Hematopoietic multipotent progenitor cell treated with erythropoietin and hydrocortisone succinate and interleukin-3 and kit ligand, for 4 days (in vitro differentiated cells): ENCODE measurements at places on chromosomes 13 and 19.

- DNase-seq, result no peak
Measured at GRCh38 chr13:38707460-38707859, 20.6 kb downstream of the FREM2 start.

DNA sequence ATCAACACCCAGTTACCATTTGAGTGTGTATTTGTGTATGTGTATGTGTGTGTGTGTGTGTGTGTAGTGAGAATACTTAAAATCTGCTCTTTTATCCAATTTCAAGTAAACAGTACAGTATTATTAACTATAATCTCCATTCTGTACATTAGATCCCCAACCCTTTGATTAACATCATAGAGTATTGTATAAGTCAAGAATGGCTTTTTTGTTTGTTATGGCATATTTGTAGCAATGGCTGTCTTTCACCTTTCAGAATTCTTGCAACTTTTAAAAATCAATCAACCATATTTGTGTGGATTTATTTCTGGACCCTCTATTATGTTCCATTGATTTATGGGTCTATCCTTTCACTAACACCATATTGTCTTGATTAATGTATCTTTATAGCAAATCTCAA lies 779.3 kb upstream of the MIR17HG start:
- no peak for DNase-seq

DNA sequence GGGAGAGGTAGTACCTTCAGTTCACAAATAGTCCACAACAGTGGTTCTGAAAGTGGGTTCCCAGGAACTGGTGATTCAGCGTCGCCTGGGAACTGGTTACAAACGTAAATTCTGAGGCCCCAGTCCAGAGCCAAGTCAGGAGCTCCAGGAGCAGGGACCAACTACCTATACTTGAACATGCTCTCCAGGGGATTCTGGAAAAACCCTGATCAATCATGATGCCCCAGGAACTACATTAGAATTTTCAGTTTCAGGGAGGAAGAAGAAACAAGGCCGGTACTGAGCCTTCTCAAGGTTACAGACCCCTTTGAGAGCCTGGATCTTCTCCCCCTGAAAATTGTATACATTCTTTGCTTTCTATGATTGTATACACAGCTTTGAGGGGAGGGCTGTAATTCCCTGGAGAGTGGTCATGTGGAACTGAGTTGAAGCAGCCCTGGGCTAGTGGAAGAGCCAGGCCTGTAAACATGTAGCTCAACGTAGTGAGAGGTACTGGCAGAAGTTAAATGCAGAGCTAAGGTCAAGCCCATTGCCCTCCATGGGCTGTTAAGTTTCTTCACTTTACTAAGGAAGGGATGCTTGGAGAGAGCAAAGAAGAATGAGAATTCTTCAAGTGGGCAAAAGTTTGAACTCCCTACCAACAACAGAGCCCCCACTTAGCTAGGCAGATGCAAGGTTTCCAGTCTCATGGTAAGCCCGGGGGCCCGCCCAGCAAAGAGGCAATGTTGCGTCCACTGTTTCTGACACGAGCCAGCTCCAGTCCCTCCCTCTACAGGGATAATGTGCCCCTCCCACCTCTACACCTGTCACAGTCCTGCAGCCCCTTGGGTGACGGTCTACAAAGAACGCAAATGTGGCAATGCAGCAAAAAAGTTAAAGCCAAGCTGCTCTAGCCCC lies 17.0 kb downstream of the DOCK9 start:
- DNase-seq, result no peak

DNA sequence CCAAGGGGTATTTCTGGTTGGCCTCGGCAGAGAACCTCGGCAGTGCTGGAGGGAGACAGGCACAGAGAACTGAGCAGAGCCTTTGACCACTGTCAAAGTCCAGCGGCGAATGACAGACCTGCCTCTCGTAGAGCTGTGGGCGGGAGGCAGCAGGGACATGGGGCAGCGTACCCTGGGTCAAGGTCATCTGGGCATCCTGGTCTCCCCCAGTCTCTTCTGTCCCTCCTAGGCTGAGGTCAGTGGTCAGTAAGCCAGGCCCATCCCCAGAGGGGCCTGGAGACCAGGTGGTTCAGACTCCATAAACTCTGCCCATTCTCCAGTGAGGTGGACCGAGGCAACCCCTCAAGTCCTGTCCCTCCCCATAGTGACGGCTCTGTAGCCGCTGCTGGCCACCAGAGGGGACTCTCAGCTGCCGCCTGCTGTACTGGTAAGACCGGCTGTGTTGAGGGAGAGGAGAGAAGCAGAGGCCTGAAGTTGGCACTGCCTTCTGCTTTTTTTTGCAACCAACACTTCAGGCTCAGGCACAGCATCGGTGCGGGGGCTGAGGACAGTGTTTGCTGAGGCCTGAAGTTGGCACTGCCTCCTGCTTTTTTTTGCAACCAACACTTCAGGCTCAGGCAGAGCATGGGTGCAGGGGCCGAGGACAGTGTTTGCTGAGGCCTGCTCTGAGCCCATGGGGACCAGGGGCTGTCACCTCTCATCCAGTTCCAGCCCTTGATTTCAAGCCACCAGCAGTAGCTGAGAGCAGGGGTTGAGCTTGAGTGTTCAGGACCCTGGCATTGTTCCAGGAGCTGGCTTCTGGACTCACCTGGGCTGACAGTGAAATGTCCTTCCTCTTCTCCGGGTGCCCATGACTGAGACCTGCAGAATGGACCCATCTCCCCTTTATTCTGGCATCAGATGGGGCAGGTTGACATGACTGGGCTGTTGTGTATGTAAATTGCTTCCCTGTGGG lies at the start of gene PGLYRP2:
TSS of gene PGLYRP2 (minus strand) at position 111 of the 955 bp plus-strand sequence. CDS start 130 bp downstream, outside the sequence.
- DNase-seq, result peak; percentile 81

DNA sequence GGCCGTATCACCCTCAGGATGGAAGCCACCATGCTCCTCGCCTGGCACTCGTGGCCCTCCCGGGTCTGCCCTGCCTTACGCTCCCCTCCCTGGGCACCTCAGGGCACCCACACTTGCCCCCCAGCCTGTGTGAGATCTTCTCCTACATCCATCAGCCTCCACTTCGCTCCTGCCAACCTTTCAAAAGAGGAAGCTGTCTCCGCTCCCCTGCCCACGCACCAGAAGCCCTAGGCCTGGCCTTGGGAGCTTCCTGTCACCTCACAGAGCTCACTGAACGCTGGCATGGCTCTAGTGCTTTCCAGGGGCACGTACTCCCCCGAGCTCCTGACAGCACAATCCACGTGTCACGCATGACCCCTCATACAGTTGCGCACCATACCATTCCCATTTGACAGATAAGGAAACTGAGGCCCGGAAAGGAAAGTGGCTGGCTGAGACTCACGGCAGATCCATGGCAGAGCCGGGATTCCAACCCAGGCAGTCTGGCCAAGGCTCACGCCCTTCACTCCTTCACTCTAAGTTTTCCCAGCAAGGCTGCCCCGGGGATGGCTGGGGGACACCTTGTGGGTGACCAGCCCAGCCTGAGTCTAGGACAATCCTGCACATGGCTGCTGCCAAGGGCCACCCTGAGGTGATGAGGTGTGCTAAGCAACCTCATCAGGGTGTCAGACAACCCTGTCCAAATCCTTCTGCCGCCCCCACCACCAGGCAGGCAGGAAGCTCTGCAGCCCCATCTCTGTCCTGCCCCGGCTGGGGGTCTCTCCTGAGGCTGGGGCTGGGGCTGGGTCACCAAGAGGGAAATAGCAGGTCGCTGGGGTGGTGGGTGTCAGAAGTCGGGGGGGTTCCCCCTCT lies 19.3 kb downstream of the PPP1R12C start:
- DNase-seq, result peak; percentile 79

- DNase-seq, result no peak
Measured at GRCh38 chr19:38004186-38004520, 97.1 kb downstream of the SIPA1L3 start.

- DNase-seq, result peak; percentile 87
Measured at GRCh38 chr19:14118165-14119051, 846 bp upstream of the PRKACA start.

GRCh38 chr13:106277484-106278154 lies 257.8 kb downstream of the EFNB2 start:
- no peak for DNase-seq

DNA sequence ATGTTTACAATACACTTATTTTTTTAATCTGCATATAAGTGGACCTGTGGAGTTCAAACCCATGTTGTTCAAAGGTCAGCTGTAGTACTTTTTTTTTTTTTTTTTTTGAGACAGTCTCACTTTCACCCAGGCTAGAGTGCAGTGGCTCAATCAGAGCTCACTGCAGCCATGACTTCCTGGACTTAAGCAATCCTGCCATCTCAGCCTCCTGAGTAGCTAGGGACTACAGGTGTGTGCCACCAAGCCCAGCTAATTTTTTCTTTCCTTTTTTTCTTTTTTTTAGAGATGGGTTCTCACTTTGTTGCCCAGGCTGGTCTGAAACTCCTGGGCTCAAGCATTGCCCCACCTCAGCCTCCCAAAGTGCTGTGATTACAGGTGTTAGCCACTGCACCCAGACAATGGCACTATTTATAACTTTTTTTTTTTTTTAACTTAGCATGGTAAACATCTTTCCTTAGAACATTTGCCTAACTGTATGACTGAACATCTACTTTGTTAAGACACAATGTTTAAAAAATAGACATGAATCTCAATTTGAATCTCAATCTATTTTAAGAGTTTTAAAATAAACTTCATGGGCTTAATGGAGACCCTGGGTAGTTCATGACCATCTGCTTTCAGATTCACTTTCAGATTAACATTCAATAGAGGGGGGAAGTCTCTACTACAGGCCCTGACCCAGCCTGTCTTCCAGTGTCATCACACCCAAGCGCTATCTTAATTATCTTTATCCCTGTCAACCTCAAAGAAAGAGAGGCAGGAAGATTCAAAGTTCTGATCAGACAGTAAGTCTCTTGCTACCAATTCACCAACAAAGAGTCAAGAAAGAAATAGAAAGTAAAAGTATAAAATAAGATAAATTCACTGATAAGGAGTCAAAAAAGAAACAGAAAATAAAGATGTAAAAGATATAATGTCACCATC lies 97.7 kb upstream of the DOCK9 start:
- DNase-seq, result no peak

DNA sequence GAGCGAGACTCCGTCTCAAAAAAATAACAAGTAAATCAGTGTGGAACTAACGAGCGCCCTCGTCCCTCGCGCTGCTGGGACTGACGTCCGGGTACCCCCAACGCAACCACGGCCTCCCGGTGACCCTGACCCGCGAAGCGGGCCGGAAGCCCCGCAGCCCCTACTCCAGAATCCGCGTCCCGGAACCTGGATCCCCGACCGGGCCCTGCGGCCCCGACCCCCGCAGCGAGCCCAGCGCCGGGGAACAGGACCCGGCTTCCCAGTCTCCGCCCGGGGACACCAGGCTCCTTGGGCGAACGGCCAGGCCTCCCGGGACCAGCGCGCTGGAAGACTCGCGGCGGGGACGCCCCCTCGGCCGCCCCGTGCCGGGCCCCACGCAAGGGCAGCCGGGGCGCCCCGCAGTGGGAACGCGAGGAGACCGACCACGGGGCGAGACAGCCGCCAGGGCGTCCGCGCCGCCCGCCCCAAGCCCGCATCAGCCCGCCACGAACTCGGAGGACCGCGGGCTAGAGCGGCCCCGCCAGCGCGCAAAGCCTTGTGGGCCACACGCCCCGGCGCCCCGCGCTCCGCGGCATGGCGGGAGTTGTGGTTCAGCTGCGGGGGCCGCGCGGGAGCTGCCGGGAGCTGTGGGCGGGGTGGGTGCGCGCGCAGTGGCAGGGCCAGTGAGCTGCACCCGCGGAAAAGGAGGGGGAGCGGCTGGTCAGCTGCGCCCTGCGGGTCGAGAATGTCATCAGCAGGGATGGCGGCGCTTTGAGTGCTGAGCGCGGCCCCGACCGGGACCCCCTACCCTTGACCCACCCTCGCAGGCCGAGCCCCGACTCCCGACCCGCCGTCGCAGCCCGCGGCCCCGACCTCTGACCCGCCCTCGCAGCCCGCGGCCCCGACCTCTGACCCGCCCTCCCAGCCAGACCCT lies 7.5 kb upstream of the MADCAM1 start:
- peak; percentile 97 for DNase-seq

GRCh38 chr13:28012896-28013295 lies 24.4 kb upstream of the URAD start:
- DNase-seq, result no peak

DNA sequence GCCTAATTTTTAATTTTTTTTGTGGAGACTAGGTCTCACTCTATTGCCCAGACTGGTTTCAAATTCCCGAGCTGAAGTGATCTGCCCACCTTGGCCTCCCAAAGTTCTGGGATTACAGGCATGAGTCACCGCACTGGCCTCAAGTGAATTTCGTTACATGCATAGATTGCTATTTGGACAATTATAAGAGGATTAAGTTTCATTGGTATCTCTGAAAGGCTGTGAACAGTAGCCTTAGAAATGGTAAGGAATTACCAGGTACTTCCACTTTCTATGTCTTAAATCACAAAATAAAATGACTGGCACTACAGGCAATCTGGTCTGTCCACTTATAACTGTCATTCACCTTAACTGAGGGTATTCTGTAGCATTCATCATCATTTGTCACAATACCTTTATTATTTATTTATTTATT lies 2.9 kb upstream of the CCDC9 start:
- no peak for DNase-seq

DNA sequence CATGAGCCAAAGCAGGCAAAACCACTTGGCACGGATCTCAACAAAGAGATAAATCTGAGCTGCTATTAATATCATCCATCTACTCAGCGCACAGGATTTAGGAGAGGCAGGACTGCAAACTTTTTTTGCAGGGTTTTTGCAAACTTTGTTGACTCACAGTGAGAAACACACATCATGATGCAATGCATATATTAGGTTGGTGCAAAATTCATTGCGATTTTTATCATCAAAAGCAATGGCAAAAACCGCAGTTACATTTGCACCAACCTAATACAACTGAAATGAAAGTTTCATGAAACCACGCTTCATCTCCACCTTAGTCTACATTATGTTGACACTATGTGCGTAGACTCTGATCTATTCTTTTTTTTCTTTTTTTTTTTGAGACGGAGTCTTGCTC lies 4.5 kb upstream of the NOVA2 start:
- no peak for DNase-seq

DNA sequence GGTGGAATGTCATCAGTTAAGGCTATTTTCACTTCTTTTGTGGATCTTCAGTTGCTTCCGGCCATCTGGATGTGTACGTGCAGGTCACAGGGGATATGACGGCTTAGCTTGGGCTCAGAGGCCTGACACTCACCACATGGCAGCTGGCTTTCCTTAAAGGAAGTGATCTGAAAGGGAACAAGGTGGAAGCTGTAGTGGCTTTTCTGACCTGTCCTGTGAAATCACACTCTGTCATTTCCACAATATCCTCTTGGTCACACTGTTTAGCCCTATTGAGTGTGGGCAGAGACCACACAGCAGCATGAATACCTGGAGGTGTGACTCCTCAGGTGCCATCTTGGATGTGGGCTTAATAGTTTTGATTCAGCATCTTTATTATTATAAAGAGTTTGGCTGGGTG lies 4.5 kb upstream of the BAX start:
- DNase-seq, result no peak

- DNase-seq, result peak; percentile 86
Measured at GRCh38 chr13:19587635-19588300, 26.4 kb upstream of the TPTE2 start.

GRCh38 chr13:95920485-95920884 lies 132.7 kb downstream of the UGGT2 start:
- DNase-seq, result no peak

GRCh38 chr13:44806826-44807225 lies 182.4 kb downstream of the NUFIP1 start:
- DNase-seq, result no peak
